Renal cortical epithelial cell (primary cell): ENCODE measurements at places on chromosomes 11 and 22. TPM values are rescaled to one million over a fixed set of nuclear protein-coding genes. Genes with fewer than 3 reads are reported as not detected.

DNA sequence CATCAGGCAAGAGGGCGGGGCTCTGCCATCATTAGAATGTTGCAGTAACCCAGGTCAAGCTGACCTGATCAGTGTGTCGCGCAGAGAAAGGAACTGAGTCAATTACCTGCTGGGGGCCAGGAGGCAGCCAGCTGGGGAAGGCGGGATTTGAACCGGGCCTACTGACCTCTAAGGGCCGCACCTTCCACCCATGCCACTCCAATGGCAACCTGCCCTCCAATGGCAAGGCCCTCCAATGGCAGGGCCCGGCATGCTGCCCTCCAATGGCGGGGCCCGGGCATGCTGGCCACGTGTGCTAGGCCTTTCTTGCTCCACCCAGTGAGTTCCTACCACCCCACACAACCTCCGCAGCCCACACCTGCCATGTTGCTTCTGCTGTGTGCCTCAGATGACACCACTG, 407.6 kb downstream of the CTTN start:
- no peak for DNase-seq

ART5 gene
- not detected in 2 replicates for total RNA-seq

DNA sequence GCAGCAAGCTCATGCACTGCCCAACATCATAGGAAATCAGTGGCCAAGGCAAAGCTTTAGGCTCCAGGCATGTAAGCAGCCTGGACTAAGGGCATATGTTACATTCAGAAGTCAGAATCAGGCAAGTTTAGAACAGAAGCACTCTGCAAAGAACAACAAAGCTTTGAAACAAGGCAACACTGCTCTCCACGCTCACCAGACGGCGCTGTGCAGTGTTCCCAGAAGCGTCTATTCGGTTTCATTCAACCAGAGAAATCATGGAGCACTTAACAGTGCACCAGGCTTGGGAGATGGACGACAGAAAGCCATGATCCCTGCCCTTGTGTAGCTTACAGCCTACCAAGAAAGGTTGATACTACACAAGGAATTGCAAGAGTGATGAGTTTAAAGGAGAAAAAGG, 555.8 kb downstream of the BUD13 start:
- DNase-seq, result peak; percentile 50

- DNase-seq, result no peak
Measured at GRCh38 chr11:68216171-68216938, 3.3 kb upstream of the KMT5B start.

GRCh38 chr22:22427542-22428065, 80.9 kb downstream of the ZNF280B start:
- DNase-seq, result no peak

GRCh38 chr22:30078320-30079311, 1.6 kb upstream of the HORMAD2 start:
- DNase-seq, result peak; percentile 11

MMP11 gene
- total RNA-seq, result 8.4 and 12.3 TPM in 2 replicates

DNA sequence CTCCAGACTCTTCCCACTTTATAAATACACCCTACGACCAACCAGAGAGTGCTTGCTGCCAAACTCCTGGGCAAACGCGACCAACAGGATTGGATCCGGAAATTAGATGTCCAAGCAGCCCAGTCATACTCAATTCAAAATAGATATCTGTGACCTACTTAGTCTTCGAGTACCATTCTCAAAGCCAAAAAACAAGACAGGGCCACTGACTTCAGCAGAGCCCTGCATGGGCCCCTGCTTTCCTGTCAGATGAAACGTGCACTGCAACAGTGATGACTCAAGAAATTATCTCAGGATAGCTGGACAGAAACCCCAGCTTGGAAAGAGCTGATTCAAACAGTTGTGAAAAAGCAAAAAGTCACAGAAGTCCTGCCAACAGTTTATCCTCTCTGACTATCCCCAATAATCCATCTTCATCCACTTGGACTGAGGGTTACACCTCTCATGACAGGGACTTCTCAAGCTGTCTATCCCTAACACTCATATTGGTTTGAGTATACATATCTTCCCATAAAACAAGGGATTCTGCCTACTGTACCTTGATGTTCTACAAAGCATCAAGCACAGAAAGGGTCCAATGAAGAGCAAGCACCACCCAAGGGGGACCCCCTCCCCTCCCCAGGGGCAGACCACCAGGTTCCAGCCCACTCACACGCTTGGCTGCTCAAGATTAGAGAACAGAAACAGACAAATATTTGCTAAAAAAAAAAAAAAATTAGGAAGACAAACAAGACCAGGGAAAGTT, 17.4 kb downstream of the SMCO4 start:
- DNase-seq, result no peak

DNA sequence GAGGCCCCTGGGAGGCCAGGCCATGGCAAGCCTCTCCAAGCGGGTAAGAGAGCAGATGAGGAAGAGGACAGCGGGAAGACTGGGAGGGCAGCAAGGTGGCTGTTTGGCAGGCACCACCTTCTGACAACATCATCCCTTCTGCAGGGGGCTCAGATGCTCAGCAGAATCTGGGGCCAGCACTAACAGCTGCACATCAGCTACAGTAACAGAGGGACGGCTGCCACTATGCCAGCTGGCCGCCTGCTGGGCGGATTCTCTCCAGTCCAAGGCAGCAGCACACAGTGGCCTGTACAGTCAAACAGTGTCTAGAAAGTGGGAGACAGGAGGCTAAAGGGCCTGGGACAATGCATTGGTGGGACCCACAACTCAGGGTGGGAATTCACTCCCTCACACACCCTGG, 10.7 kb upstream of the TXN2 start:
- no peak for DNase-seq

DNA sequence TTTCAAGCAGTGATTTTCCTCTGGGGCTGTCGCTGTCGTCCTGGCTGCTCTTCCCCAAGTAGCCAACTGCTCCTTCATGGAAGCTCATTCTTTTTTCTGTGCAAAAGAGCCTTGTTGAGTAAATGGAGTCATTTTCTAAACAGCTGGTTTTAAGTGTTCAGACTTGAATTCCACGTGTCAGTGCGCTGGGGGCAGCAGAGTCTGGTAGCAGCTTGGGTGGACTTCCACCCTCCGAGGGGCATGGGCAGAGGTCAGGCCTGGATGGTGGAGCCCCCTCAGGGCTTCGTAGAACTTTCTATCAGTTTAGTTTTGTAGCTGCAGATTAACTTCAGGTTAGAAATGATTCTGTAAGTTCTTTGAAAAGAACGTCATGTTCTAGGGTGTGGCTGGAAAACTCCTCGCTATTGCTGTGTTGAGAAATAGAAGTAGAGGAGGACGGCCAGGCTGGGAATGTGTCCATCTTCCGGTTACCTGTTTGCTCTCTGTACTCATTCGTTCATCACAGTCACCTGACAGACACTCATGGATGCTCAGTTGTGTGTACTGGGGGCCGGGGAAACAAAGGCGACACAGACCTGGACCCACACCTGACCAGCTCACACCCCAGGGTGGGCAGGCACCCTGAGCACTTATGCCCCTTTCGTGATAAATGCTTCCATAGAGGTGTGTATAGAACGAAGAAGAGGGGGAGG, 270.7 kb downstream of the TBC1D22A start:
- no peak for DNase-seq

SMIM35 gene
- total RNA-seq, result not detected in 2 replicates

- DNase-seq, result no peak
Measured at GRCh38 chr11:5815534-5815933, 6.8 kb downstream of the OR52N2 start.

- DNase-seq, result no peak
Measured at GRCh38 chr22:47060718-47061117, 298.3 kb downstream of the TBC1D22A start.

GRCh38 chr11:47532597-47533213, 20.2 kb downstream of the CELF1 start:
- DNase-seq, result no peak

GRCh38 chr11:8259306-8259959, 4.2 kb downstream of the LMO1 start:
- no peak for DNase-seq

- no peak for DNase-seq
Measured at GRCh38 chr22:24986816-24987215, 34.3 kb downstream of the KIAA1671 start.

DNA sequence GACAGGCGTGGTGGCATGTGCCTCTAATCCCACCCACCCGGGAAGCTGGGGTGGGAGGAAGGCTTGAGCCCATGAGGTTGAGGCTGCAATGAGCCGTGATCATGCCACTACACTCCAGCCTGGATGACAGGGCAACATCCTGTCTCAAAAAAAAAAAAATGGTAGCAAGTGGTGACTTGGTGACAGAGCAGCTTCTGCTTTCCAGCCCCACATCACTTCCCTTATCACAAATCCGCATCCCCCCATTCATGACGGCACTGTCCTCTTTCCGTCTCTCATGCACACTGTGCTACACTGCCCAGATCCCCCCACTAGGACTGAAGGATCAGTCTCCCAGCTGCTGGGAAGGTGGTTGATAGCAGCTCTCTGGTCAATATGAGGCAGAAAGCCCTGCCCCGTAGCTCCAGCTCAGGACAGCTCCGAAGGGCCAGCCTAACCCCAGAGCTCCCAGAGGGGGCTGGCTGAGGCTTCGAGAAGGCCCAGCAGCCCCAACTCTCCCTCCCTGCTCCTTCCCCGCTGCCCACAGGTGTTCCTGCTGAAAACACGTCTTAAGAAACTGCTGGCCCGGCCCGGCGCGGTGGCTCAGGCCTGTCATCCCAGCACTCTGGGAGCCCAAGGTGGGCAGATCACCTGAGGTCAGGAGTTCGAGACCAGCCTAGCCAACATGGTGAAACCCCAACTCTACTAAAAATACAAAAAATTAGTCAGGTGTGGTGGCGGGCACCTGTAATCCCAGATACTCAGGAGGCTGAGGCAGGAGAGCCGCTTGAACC, 15.9 kb downstream of the PGA5 start:
- no peak for DNase-seq

SRSF8 gene
- 11.8 and 34.4 TPM in 2 replicates for total RNA-seq

- DNase-seq, result no peak
Measured at GRCh38 chr11:66593650-66594049, 665 bp downstream of the CCS start.

ZP1 gene
- not detected in 2 replicates for total RNA-seq

DNA sequence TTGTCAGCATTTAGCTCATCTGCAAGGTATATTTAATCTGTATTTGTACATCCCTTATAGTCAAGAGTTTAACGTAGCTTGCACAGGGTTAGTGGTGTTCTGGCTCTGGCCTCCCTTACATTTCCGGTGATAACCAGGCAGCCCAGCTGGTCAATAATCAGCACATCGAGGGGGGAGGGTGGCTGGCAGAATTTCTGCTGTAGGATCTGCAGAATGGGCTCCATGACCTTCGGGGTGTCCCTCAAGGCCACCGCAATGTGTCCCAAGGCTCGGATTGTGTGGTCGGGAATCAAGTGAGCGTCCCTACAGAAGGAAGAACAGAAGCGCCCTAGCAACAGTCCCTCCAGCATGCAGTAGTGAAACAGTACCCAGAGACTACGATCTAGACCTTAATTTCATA, 25.1 kb downstream of the SERPIND1 start:
- no peak for DNase-seq

DNA sequence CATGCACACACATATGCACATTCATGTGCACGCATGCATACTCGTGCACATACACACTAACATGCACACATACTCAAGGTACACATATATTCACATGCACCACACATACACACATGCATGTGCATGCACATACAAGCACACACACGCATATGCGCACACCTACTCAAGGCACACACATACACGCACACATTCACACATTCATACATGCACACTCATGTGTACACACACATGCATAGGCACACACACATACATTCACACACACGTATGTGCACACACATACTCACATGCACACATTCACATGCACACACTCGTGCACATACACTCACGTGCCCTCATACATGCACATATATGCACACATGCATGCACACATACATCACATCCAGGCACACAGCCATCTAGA, 489.0 kb downstream of the MN1 start:
- DNase-seq, result no peak

DNA sequence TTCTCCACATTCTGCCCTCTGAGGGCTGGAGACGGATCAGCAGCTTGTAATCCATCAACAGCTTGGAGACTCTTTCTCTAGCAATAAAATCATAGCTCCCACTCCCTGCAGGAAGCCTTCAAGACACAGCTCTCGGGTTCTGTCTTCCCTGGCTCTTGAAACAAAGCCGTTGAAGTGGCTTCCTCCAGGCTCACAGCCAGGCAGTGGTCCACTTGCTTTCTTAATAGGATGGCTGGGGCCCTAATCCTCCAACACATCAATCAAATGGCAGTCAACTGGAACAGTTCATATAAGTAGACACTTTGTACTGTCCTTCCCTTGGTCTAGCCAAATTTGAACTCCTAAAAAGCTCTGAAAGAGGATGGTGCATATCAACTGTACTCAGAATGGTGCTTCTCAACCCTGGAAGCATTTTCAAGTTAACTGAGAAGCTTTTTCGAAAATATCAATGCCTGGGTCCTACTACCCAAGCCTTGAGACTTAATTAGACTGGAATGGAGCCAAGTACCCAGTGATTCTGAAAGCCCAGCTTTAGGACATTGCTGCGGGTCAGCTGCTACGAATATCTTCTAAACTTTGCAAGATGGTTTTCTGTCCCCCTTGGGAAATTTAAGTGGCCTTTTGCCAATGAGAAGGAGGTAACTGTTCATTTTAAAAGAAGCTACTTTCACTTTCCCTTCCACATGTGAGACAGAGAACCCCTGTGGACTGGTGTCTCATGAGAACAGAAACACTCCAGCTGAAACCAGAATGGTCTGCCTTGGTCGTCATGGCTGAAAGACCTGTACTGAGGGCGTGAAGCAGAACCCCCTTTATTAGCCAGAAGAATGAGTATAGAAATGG, 74.7 kb downstream of the SC5D start:
- peak; percentile 25 for DNase-seq

DNA sequence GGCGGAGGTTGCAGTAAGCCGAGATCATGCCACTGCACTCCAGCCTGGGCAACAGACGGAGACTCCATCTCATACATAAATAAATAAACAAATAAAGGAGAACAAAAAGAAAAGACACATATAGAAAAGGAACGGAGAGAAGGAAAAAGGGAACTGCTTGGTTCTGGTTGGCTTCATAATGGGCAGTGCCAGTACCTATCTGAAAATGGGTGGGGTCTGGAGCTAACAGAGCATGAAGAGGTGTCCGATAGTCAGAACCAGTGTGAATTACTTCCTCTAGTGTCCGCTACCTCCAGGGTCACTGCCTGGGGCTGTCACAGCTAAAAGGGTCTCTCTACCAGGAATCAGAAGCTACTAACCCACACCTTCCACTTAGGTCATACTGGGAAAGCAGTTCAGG, 27.2 kb upstream of the TTC28 start:
- DNase-seq, result no peak

CREB3L1 gene
- total RNA-seq, result 2.1 and 6.7 TPM in 2 replicates

- DNase-seq, result no peak
Measured at GRCh38 chr11:64935359-64936081, at the start of gene GPHA2. GPHA2 (minus strand) TSS chr11:64935893; CDS start chr11:64935460, 433 bp downstream.

ART1 gene
- not detected in 2 replicates for total RNA-seq

- DNase-seq, result no peak
Measured at GRCh38 chr11:8320076-8320475, 56.4 kb upstream of the LMO1 start.

GRCh38 chr11:2462986-2463765, 18.4 kb downstream of the KCNQ1 start:
- peak; percentile 54 for DNase-seq

- DNase-seq, result no peak
Measured at GRCh38 chr22:44795701-44796630, 43.6 kb downstream of the ARHGAP8 start.
